ENCODE measurements at places on chromosomes 4 and X.

- DNase-seq: no peak
Measured at GRCh38 chr4:60709061-60709460, 491.1 kb upstream of the ADGRL3 start.

GRCh38 chrX:54794028-54794427 is 4.0 kb downstream of the ITIH6 start:
- DNase-seq: no peak

DNA sequence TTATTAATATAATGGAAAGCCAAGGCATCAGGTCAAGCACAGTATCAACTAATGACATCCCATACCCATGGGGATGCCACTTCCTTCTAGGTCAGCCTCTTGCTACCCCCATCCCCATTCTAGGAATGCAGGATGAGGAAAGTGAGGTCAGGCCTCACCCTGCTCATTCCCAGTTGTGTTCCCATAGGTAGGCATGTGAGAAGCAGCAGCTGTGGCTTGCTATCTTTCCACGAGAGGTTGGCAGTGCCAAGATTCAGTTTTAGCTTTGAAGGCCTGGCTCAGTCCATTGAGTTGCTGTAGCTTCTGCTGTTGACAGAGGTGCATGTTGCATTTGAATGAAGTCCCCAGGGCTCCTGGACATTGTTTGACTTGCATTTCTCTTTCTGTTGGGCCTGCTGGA is 15.5 kb downstream of the LONRF3 start:
- DNase-seq: no peak

- DNase-seq: no peak
Measured at GRCh38 chr4:26813698-26814097, 46.9 kb upstream of the STIM2 start.

DNA sequence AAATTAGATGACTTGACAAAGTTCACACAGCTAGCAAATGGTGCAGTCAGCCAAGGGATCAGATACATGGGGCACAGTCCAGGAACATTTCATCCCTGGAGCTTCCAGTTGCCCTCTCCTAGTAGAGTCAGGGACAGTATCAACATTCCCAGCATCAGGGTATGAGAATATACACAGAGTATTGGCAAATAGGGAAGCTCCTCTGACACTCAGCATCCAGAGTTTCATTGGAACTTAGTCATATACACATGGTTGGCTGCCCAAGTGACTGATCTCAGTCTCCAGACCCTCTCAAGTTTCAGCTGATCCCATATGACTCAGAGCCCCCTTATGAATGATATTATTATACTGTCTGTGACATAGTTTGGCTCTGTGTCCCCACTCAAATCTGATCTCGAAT is 13.7 kb upstream of the KCTD8 start:
- no peak for DNase-seq
